ENCODE measurements at places on chromosomes 12 and 14.
A peak's percentile ranks its signal among the peaks of the same experiment; 100 is the strongest.

GRCh38 chr14:81765651-81766275, 232.1 kb upstream of the SEL1L start:
- DNase-seq, result no peak

DNA sequence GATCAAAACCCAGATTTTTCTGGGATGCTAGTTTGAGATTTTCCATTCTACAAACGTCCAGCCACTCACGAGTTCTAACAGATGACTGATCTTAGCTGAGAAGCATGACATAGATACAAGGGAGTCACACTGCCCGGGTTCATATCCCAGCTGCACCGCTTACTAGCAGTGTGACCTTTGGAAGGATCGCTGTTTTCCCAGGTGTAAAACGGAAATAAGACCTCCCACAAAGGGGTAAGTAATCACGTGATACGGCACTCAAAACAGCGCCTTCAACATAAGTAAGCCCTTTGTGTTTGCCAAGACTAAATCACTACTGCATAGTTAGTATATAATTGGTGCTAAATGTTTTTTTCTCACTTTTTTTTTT, 624 bp upstream of the PWP1 start:
- peak; percentile 39 for DNase-seq

GRCh38 chr14:29587046-29587445, 340.6 kb downstream of the PRKD1 start:
- peak; percentile 44 for DNase-seq

- DNase-seq, result no peak
Measured at GRCh38 chr14:56195704-56196103, 77.5 kb downstream of the PELI2 start.

GRCh38 chr12:71682466-71682865, 3.4 kb upstream of the TMEM19 start:
- DNase-seq, result no peak

- no peak for DNase-seq
Measured at GRCh38 chr12:3219233-3219632, 142.1 kb downstream of the TSPAN9 start.

DNA sequence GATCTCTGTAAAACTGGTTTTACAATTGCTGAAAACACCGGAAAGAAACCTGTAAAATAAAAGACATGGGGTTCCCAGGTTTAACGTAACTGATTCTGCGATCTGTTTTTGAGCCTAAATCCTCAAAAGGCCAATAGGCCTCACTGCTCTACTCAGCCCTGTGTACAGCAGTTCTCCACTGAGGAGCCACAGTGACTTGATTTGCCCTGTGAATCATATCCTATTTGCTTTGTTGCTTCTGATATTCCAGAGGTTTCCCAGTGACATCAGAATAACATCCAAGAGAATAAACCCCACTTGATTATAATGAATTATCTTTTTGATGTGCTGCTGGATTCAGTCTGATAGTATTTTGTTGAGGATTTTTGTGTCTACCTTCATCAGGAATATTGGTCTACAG, 27.5 kb downstream of the MDM1 start:
- peak; percentile 43 for DNase-seq

DNA sequence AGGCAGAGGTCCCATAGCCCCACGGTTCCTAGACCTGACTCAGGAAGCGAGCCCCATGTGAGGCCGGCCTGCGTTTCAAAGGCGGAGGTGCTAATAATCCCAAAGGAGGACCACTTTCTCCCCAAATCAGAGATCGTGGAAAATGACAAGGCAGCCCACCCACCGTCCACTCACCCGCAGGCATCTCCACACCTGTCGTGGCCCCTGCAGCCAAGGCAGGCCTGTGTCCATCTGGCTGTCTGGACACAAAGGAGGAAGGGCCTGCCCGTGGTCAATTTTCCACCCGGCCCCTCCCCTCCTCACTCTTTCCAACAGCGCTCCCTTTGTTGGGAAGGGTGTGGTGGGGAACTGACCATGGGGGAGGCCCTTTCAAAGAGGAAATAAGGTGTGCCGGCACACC, 125.3 kb upstream of the TMEM132D start:
- no peak for DNase-seq

GRCh38 chr12:9813821-9814798, 13.2 kb upstream of the KLRF1 start:
- peak; percentile 67 for DNase-seq

DNA sequence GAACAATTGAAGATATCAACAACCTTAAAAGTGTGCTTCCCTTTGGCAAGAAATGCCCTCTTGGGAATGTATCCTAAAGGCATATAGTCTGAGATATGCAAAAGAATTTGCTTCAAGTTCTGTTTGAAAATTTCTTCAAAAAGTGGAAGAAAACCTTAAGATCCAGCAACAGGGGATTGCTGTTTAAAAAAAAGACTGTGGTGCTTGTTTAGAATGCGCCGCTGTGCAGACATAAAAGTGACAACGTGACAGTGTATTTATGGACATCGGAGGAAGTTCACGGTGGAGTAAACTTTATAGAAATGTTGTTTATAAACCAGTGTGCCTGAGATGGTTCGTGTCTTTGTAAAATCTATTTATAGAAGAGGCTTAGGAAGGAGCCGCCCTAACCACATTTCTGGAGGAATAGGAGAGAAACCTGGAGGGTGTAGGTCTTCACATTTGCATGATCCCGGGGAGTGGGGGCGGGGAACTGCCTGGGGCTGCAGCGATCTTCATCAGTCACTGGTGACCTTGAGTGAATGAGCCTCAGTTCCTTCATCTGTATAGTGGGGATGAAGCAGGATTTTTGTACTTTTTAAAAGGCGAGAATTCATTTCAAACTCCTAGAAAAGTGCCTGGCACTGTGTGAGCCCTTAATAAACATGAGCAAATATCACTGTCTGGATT, 27.5 kb downstream of the ADGRD1 start:
- DNase-seq, result no peak

DNA sequence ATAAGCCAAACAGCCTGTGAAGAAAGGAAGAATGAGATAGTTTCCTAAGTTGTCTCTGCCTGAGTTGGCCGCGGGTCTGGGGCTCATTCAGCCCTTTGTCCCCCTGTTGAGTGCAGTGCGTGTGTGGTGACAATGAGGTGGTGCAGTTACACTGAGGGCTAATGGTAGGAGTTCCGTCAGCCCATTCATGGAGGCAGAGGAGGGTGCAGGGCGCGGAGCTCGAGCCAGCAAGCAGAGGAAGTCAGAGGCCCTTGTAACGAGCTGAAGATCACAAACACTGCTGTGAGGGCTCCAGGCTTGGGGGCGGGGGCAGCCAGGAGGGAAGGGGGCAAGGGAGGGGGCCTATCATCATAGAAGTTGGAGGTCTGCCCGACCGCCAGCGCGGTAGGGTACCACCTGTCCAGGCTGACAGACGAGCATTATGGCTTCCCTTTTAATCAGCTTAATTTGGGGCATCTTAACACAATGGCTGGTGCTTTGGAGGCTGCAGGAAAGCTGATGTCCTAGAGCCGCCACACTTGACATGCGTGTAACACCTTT, 20.5 kb downstream of the CCND2 start:
- no peak for DNase-seq

GRCh38 chr14:71933001-71933587, 865 bp downstream of the RGS6 start:
- DNase-seq, result no peak

DNA sequence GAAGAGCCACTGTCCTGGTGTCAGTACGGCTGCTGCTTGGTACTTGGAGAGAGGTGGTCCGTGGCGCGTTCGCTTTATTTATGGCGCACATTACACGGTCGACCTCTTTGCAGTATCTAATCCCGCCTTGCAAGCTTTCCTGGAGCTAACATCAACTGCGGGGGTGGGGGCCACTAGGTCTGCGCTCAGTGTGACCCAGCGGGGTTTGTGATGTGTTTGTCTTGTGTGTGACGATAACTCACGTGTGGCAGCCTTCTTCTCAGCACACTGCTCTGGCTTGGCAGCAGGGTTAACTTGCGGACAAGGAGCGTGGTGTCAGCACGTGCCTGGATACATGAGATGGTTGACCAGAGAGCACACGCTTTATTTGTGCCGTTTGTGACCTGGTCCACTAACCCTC, 122.2 kb upstream of the RTL1 start:
- DNase-seq, result no peak

- DNase-seq, result peak; percentile 63
Measured at GRCh38 chr12:105418229-105418628, 87.7 kb downstream of the C12orf75 start.

GRCh38 chr12:81558031-81558430, 201.1 kb downstream of the PPFIA2 start:
- DNase-seq, result peak; percentile 57

- no peak for DNase-seq
Measured at GRCh38 chr14:64722842-64723447, 18.7 kb downstream of the PLEKHG3 start.

GRCh38 chr12:126160912-126161311, 1095.7 kb downstream of the AACS start:
- no peak for DNase-seq

DNA sequence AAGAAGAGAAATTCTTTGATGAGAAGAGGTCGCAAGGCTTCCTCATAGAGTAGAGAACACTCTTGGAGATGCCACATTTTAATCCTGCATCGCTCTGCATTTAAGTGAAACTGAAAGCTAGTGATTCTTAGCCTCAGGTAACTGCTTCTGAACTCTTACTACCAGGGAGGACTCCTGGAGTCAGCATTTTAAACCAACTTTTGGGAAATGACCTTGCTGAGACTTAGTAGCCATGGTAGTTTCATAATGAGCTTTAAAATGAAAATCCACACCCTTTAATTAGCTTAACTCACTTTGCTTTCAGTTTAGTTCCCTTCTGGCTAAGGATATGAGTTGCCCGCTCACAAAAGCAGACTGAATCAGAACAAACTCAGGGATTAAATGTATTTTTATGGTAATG, 80.3 kb downstream of the SYNE2 start:
- DNase-seq, result no peak

- DNase-seq, result peak; percentile 20
Measured at GRCh38 chr14:94483729-94484275, 7.8 kb upstream of the SERPINA9 start.

DNA sequence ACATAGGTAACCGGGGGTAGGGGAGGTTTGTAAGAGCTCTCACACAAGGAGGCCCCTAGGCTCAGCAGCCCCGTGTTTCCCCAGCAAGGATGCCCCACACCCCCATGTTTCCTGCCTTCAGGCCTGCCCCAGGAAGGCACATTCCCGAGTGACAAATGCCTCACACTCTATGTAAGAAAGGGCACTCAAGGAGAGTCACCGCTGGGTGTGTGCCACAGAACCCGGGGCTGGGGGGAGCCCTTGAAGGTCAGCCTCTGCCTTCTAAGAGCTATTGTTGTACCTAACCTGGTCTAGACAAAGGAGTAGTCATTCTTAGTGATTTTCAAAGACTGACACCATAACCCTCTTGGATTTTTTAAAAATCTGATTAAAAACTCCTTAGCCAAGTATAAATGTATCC, 333.6 kb downstream of the DPF3 start:
- no peak for DNase-seq

DNA sequence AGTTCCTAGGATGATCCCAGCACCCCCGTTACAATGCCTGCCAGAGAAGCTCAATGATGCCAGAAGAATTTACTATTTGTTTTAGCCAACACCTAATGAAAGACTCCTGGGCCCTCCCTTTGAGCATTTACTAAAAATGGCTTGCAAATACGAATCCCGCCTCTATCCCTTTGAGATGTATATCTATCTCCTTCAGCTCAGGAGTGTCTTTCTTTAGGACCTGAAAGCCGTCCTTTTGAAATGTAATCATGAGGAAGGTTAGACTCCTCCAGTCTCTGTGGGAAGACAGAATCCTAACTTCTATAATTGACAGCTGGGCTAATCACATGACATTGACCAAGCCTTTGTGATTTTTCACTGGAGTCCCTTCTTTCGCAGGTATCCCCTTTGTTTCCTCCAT, 19.2 kb upstream of the DYNC1H1 start:
- DNase-seq, result no peak

DNA sequence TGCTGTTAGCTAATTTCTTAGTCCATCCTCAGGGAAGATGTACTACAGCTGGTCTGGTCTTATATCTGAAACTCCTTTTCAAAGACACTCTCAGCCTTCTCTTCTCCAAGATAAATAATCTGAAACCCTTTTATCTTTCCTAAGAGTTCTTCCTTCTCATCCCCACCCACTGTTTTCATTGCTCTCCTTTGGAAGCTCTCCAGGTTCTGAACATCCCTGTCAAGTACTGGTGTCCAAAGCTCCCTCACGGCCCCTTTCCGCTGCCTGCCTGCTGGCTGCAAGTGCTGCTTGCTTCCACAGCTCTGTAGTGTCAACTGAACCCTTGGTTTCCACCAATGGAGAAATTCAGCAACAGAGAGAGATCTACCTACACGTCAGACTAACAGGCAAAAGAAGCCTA, 6.6 kb upstream of the SLC6A13 start:
- no peak for DNase-seq

GRCh38 chr12:28089338-28089737, 100.9 kb upstream of the CCDC91 start:
- peak; percentile 36 for DNase-seq

DNA sequence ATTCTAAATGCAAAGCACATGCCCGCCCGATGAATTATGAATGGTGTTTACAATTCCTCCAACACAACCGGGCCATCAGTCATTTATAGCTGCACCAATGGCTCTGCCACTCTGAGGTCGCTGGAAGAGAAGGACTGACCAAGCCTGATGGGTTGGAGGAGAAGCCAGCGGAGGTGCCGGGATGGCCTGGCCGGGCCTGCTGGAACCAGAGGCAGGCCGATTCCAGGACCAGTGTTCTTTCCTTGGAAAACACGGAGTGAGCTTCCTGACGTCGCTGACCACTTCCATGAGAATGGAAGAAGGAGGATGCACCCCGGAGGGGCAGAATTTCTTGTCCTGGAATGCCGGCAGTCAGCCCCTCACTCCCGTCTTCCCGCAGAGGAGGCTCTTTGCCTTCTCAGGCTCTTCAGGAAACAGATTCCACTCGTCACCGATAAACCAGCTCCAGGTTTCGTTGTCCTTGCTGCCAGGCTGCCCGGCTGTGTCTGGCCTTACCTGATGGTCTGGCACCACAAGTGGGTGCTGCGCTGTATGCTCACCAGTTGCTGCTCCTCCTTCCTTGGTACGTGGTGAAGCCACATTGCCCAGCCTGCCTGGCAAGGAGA, 358.5 kb upstream of the SFSWAP start:
- no peak for DNase-seq

- no peak for DNase-seq
Measured at GRCh38 chr12:1814266-1814665, 6.1 kb upstream of the LRTM2 start.

GRCh38 chr12:48771588-48772112, 17.2 kb downstream of the ADCY6 start:
- DNase-seq, result no peak

Data from fibroblast of pulmonary artery (primary cell).